ENCODE measurements at places on chromosomes 2 and 18.

DNA sequence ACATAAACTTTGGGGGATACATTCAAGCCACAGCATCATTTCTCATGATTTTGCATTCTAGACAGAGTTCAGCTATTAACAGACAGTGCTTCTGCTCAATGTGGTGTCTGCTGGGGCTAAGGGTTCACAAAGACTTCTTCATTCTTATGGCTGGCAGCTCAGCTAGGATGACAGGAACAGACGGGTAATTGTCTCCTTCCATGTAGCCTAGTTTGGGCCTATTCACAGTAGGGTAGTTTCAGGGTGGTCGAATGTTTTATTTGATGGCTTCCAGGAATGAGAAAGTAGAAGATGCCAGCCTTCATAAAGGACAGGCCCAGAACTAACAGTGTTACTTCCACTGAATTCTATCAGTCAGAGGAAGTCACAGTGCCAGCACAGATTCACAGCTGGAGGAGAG lies 26.0 kb upstream of the BCL2L11 start:
- no peak for DNase-seq

DNA sequence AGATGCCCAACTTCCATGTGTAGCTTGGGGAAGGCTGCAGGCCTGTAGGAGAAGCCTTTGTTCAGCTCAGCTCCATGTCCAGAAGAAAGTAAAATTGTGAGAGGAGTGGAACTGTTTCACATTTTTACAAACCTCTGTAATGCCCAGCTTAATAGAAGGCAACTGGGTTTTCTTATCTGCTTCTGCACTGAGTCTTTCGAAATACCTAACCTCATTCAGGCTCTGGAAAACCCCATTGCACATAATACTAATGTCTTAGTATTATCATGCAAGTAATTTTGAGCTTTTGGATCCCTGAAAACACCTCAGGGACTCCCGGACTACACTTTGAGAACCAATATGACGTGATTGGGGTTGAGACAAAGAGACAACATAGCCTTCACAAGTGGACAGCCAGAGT lies 5.8 kb downstream of the SMIM21 start:
- no peak for DNase-seq

- peak; percentile 71 for DNase-seq
Observed at GRCh38 chr2:112623913-112624777, 21.6 kb upstream of the SLC20A1 start.

GRCh38 chr2:238593236-238593635 lies 166.5 kb downstream of the ASB1 start:
- DNase-seq: no peak

DNA sequence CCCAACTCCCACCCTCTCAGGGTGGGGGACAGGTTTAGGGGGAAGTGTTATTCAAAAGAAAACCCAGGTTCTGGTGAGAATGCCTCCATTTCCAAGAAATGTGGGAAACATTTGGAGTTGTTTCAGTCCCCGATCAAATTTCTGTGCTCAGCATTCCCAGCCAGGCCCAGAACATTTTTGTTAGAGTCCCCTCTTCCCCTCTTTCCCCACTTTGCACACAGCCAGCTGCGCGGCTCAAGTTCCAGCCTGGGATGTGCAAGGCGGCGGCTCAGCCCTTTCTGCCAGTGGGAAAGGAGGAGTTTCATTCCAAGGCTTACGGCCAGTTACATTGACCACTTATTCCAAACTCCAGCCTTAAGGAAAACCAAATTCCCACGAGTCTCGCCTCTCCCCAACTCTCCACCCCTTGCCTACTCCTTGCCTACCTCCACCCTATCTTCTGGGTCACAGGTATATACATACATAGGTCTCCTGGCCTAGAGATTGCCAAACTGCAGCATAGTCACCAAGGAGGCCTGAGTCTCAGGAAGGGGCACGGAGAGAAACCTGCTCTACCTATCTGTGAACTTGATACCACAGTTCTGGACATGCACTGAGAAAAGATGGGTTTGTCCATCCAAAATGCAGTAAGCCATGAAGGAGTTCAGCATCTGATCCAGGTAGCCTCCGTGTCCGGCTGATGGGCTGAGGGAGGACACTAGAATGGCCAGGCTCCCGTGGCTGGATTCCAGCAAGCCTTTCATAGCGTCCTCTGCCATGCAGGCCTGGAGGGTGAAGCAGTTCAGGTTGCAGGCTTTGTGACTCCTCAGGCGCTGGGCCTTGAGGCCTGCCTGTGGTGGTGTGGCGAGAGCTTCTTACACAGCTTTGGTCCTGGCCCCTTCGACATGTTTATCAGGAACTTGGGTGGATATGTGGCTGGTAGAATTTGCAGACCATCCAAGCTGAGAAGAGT lies 154.5 kb downstream of the ZFP36L2 start:
- no peak for DNase-seq

DNA sequence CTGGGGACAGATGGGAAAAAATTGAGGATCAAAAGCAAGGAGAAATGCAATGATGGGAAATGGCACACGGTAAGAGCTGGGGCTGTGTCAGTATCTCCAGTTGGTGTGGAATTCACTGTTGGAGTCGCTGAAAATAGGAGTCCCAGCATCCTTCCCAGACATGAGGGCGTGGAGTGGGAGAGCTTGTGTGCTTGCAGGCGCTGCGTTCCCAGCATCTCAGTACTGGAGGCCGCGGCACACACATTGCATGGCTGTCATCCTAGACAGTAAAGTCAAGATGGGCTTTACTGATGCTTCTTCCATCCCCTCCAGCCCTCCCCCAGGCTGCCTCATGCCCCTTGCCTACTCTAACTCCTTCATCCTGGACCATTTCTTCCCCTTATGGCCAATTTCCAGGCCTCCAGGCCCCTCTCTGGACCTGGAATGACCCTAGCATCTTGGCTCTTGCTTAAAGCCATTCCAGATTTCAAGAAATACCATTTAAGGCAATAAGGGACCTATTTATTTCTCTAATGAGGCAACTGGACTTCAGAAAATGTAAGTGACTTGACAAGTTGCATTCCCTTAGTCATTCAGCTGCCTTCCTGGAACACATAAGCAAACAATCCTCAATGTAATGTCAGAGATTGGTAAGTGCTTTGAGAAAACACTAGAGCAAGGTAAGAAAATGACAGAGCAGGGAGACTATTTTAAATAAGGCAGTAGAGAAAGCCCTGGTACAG lies 70.5 kb upstream of the TTC39C start:
- no peak for DNase-seq

- peak; percentile 5 for DNase-seq
Observed at GRCh38 chr2:41377837-41378236, 670.0 kb upstream of the PKDCC start.

DNA sequence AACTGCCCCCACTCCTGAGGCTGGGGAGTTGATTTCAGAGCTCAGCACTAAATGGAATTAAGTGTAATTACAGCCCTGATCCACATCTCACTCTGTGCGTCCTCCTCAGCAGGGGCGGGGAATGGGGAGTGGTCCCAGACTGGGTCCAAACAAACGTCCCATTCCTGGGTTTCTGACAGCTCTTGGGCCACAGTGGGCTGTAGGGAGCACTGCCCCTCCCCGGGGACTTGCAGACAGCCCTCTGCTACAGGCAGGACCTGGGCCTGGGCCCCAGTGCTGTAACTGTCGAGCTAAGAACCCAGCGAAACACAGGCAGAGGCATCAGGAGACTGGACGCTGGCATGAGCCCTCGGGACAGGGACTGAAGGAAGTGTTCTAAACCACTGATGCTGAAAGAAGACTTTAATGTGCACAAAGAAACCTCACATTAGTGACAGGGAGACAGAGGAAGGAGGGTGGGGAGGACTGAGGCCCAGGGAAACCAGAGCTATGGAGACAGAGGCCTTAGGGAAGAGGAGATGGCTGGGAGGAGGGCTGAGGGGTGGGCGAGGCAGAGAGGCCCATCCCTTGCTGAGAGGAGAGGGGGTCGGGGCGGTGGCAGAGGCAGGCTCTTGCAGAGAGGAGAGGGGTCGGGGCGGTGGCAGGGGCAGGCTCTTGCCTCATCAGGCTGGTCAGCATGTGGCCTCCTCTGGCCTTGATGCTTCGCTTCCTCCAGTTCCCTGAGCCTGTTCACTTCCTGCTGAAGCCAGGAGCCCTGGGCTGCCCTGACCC lies 5.8 kb upstream of the SEMA4C start:
- DNase-seq: no peak

DNA sequence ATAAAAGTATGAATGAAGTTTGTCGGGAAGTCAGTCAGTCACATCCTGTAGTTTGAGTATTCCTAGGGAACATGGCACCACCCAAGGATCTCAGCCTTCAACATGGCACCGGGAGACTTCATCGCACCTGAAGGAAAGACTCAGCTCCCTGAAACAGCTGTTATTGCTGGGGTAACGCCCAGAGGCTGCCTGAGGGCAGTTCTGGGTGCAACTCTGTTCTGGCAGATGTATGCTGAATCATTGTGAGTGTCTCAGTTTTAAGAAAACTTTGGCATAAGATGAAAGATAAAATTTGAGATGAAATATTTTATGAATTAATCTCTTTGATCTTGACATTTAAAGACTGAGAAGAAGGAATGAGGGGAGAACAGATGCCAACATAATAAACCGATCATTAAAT lies 49.9 kb upstream of the SERPINB2 start:
- no peak for DNase-seq

DNA sequence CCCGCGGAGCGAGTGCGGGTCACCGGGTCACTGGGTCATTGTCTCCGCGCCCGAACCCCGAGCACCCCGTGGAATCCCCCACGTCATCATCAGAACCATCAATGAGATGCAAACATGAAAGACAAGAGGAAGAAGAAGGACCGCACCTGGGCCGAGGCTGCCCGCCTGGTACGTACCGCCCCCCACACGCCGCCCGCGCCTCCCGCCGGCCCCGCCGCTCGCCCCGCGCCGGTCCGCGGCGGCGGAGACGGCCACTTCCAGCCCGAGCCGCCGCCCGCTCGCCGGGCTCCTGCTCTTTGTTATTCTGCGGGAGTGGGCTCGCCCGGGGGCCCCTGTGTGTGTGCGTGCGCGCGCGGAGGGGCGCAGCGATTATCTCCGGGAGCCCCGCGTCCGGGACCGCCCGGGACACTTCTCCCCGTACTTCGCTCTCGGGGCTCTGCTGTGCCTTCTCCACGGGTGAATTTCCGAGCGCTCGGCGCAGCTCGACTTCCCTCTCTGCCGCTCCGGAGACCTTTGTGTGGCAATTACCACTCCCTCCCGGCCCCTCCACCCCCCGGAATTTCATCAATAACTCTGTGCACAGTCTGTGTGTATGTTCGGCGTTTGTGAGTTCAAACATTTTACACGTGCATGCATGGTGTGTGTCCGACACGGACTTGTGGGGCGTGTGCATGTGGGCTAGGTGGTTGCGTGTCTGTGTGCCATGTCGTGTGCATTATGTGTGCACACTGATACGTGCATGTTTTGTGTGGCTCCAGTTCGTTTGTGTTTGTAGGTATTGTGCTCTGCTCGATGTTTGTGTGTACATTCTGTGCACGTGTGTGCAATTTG lies 714 bp downstream of the ASXL3 start:
- DNase-seq: no peak

GRCh38 chr2:186560254-186560653 lies 29.6 kb upstream of the ITGAV start:
- no peak for DNase-seq

DNA sequence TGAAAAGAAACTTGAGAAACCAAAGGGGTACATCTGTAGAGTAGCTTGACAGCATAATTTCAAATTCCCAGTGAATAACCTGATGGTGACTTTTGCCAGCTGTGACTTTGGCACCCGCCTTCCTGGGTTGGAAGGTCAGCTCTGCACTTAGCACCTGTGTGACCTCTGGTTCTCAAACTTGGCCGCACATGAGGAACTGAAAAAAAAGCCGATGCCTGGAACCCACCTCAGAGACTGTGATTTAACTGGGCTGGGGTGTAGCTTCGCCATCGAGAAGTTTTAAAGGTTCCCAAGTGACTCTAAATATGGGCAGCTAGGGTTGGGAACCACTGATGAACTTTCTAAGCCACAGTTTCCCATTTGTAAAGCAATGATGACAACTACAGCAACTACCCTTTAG lies 6.5 kb downstream of the EFEMP1 start:
- no peak for DNase-seq

- no peak for DNase-seq
Observed at GRCh38 chr2:137220438-137220993, 455.2 kb downstream of the THSD7B start.

- no peak for DNase-seq
Observed at GRCh38 chr2:3189076-3189591, 188.5 kb downstream of the EIPR1 start.

GRCh38 chr2:105188343-105188742 lies 53.2 kb upstream of the GPR45 start:
- DNase-seq: no peak

- no peak for DNase-seq
Observed at GRCh38 chr2:239601201-239601851, 200.5 kb upstream of the HDAC4 start.

DNA sequence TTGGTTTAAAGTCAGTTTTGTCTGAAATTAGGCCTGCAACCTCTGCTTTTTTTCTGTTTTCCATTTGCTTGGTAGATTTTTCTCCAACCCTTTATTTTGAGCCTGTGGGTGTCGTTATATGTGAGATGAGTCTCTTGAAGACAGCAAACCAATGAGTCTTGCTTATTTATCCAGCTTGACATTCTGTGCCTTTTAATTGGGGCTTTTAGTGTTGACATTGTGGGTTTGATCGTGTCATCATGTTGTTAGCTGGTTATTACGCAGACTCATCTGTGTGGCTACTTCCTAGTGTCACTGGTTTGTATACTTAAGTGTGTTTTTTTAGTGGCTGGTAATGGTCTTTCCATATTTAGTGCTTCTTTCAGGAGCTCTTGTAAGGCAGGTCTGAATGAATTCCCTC lies 18.8 kb downstream of the TMEM87B start:
- DNase-seq: no peak

GRCh38 chr2:165725421-165725820 lies 68.6 kb downstream of the GALNT3 start:
- no peak for DNase-seq

DNA sequence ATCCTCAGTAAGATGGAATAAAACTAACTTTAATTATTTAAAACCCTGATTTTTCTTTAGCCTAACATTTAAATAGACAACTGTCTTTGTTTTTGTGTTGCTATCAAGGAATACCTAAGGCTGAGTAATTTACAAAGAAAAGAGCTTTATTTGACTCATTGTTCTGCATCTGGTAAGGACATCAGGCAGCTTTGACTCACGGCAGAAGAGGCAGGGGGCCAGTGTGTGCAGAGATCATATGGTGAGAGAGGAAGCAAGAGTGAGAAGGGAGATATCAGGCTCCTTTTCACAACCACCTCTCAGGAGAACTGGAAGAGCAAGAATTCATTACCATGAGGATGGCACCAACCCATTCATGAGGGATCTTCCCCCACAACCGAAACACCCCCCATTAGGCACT lies 64.6 kb upstream of the TFPI start:
- no peak for DNase-seq

DNA sequence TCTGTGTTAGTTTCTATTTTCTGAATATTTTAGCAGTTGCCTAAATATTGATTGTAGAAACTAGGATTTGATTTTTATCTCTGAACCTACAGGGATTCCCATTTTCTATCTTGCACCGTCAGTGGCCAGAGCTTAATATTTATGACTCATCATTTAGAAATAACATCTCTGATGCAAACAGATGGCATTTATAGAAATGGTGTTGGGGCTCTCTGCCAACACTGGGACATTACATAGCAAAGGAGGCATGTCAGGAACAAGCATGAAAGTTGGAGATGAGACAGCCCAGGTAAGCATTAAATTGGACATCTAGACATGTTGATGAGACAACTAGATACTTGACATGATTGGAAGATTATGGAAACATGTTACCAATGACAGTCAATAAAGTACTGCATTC lies 165.3 kb upstream of the SYT4 start:
- DNase-seq: no peak

Data from hematopoietic multipotent progenitor cell treated with erythropoietin and hydrocortisone succinate and interleukin-3 and kit ligand, for 8 days (in vitro differentiated cells).